ENCODE measurements at places on chromosomes 7 and 10.

- no peak for DNase-seq
Measured at GRCh38 chr7:157058068-157058467, 47.6 kb upstream of the MNX1 start.

DNA sequence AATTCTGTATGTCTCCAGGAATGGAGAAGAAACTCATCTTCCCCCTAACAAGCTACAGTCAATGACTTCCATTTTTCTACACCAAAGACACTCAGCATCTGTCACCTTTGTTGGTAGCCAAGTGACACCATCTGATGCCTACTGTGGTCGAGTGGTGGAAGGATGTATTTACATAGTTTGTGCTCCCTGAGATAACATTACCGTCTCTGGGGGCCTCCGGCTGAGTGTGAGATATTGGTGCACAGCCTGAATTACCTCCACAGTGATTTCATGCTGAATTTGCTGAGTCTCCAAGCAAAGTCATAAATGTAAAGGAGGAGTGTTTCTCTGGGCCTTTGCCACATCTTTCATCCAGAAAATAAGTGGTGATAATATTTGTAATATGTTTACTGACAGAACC lies 114.0 kb downstream of the GRID1 start:
- DNase-seq, result no peak

- no peak for DNase-seq
Measured at GRCh38 chr10:114631666-114632417, 26.2 kb downstream of the ABLIM1 start.

DNA sequence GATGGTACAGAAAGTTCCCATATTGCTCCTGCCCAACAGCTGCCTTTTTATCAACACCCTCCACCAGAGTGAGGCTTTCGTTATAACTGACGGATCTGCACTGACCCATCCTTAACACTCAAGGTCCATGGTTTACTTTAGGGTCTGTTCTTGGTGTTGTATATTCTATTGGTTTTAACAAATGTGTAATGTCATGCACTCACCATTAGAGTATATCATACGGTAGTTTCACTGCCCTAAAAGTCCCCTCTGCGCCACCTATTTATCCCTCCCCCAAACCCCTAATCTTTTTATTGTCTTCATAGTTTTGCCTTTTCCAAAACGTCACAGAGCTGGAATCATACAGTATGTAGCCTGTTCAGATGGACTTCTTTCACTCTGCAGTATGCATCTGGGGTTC lies 102.8 kb upstream of the TNS3 start:
- no peak for DNase-seq

- DNase-seq, result no peak
Measured at GRCh38 chr7:151374726-151375125, 33.1 kb downstream of the NUB1 start.

DNA sequence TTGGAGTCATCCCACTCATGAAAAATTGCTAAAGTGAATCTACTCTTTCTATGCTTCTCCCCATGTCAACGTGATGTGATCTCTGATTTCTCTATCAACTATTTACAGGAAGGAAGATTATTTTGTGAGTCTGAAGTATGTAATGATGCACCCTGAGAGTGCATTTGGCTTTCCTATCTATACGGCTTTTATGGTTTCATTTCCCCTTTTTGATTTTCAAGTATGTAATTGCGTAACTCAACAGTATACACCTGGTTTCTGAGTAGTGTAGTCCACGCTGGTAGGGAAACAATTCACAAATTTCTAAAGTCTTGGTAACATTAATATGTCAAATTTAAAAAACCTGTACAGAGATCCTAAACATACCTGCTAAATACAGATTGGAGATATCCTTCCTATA lies 194.7 kb upstream of the SEMA3A start:
- DNase-seq, result no peak

DNA sequence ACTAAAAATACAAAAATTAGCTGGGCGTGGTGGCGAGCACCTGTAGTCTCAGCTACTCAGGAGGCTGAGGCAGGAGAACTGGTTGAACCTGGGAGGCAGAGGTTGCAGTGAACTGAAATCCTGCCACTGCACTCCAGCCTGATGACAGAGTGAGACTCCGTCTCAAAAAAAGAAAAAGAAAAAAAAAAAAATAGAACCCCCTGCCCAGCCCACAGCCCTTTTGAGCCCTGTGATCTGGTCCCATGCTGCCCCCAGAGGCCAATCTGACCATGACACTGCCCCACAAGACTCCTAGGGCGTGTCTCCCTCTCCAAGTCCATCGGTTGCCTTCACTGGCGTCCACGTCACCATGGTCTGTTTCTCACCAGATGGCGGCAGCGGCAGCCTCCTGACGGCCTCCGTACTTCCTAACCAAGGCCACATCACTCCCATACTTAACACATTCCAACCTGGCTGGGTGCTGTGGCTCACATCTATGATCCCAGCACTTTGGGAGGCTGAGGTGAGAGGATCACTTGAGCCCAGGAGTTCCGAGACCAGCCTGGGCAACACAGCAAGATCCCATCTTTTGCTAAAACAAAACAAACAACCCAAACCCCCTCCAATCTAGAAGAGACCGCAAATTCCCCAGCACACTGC lies 18.0 kb downstream of the STX1A start:
- DNase-seq, result peak; percentile 30

- DNase-seq, result no peak
Measured at GRCh38 chr10:35426657-35427056, 90.3 kb downstream of the CCNY start.

Data from stimulated activated CD4-positive, alpha-beta T cell treated with anti-CD3 and anti-CD28 coated beads, TNF-alpha, amount 100 ng/mL, for 24 hours (primary cell).